ENCODE measurements at places on chromosomes 5 and 9.

DNA sequence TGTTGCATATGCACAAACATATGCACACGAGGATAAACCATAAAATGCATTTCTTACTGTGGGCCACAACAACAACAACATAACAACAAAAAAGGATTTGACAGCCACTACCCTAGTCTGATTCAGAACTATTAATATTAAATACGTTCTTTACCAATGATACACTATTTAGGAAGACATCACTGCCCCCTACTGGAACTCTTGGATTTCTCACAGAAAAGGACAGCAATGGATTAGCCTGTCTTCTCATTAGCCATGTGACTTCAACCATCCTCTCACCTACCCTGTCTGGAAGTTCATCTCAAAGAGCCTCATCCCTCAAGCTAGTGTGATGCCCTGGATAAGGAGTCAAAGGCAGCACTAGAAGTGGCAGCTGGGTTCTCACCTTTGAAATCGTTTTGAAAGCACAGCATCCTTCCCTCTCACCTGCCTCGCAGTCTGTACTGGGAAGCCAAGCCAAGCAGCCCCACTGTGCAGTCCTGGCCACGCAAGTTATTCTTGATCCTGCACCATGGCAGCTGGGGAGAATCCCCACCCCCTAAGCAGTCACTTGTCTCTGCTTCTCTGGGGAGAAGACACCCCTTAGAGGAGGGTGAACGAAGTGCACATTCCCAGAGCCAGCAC lies 64.6 kb downstream of the SH3TC2 start:
- peak; percentile 15 for DNase-seq

GRCh38 chr5:165127941-165128340 lies 1622.5 kb downstream of the MAT2B start:
- DNase-seq: no peak

DNA sequence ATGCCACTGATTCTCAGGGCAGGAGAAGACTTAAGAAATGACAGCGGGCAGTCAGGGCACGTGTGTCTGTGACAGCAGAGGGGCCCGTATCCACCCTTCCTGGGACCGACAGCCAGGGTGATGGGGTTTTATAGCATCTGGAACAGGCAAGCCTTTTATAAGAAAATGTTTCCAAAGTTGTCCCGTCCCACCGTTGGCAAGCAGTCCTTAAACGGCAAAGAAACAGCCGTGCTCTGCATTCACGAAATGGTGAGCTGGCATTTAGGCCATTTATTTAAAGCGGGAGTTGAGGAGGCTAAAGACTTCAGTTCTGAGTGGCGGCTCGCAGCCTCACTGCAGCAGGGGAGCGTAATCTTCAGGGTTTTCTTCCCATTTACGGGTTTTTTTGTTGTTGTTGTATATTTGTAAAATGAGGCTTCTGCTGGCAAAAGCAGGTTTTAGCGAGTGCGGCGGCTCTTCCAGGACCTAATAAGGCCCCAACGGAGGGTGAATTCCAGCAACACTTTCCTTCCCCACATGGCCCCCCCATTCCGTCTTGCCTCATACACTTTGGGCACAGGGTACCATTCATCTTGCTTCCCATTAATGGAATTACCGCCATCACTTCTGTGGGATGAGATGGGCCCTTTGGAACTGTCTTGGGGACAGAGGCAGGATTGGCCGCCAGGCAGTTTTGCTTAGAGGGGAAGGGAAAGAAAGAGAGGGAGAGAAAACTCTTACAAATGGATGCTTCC lies 15.8 kb downstream of the NEK6 start:
- DNase-seq: no peak

DNA sequence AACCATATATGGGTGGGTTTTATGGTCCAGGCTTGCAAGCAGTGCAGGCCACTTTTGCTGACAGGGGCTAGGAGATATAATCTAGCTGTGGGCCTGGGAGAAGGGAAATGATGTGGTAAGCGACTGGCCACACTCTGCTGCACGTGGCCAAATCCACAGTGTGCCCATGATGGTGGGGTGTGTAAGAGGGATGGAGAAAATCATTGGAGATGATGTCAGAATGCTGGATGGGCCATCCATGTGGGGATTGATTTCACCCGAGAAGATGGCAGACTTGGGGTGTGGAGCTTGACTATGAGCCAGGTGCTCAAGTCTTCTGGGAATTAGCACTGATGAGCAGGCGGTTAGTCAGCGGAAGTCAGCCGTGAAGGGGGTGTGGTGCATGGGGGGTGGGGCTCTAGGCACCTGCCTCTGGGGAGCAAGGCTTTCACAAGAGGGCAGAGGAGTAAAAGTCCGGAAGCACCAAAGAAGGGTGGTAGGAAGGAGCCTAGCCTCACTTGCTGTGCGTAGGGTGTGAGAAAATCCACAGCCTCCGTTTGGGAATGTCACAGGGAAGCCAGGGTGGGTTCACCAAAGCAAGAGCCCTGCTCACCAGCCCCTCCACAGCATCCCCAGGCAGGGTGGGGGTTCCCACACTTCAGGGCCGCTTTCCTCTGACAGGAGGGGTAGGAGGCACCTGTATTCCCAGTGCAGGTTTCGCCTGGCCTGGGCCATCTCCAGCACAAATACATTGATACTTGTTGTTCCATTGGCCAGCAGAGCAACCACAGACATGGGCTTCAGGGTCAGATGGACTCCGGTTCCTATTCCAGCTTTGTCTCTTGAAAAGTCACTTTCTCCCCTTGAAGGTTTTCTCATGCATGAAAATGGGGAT lies 44.5 kb upstream of the ANGPTL2 start:
- peak; percentile 27 for DNase-seq

GRCh38 chr5:130868186-130868840 lies 296.7 kb downstream of the HINT1 start:
- DNase-seq: no peak

DNA sequence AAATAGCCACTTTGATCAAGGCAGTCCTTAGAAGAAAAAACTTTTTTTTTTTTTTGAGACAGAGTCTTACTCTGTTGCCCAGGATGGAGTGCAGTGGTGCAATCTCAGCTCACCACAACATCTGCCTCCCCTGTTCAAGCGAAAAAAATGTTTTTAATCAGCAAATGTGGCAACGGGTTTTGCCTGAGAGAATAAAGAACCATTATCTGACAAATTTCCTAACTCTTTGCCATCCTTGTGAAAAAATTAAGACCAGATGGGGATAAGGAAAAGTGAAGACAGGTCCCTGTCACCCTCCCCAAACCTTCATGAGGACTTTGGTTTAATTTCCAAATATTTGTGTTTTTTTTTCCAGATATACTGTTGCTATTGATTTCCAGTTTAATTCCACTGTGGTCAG lies 107.3 kb upstream of the SPOCK1 start:
- DNase-seq: no peak
